ENCODE measurements at places on chromosomes 6 and 20.

DNA sequence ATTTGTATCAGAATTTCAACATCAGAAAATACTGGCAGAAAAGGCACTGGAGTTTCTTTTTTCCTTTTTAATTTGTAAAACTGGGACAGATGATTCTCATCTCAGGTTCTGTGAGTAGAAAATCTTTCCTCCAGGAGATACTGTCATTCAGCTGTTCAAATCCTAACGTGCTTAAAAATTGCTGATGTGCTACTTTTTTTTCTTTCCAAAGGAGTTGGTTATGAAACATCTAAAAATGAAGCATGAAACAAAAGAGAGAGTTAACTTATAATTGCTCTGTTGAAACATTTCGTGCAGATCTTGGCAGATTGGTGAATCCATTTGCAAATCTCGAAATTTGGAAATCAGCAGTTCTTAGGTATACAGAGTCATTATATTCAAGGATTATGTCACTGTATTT is 622.6 kb downstream of the RNF144B start:
- DNase-seq = no peak

DNA sequence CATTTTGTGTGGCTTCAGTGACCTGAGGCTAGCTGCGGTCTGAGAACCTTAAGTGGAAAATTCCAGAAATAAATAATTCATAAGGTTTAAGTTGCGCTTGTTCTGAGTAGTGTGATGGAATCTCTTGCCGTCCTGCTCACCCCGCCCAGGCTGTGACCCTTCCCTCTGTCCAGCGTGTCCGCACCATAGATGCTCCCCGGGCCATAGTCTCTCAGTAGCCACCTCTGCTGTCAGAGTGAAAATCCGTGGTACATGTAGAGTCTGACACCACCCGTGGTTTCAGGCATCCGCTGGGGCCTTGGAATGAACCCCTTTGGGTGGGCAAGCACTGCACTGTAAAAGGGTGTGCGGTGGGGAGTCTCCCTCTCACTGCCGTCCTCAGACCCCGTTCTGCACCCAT is 11.7 kb downstream of the UNC93A start:
- DNase-seq = no peak

- no peak for DNase-seq
Measured at GRCh38 chr6:117169064-117169665, 96.2 kb upstream of the VGLL2 start.

- peak; percentile 32 for DNase-seq
Measured at GRCh38 chr6:129370268-129370916, 339.6 kb downstream of the ARHGAP18 start.

GRCh38 chr20:12965212-12965869 is 43.4 kb upstream of the SPTLC3 start:
- DNase-seq = no peak

DNA sequence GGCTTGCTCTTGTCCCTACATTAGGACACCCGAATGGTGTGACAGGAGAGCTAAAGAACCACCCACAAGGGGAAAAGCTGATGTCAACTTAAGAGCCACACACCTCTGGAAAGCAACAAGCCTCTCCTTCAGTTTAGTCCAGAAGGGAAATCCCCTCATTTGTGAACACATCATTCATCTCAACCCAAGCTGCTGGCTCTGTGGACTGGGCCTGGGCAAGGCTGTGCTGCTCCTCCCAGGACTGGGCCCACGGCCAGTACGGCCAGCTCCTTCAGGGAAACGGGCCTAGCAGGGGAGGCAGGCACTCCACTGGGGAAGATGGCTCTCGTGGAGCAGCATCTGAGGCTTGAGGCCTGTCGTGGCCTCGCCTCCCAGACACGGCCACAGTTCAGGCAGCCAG is 12.8 kb upstream of the SLC4A11 start:
- no peak for DNase-seq

GRCh38 chr6:142653710-142654420 is 291.1 kb downstream of the HIVEP2 start:
- DNase-seq = no peak

All from HepG2 (cell line).